ENCODE measurements at places on chromosomes 1 and 21.

DNA sequence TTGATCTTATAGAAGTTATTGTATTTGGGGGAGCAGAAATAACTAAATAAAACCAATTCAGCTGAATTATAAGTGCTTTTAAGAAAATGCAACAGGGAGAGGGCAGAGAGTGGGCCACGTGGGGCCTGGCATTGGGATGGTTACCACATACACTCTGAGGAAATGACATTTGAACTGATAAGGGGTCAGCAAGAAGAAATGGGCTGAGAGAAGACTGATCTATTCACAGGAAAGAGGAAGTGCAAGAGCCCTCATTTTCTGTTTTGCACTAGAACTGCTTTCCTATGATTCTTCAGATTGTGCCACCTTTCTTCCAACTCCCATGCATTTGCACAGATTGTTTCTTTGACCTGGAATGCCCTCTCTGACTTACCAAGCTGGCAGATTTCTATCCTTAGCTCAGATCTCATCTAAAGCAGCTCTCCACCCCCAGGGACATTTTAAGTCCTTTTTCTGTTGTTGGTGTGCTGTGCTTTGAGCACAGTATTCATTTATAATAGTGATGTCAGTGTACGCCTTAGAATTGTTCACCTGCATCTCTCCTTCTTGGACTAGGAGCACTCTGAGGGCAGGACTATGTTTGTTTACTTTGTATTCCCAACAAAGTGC, 115.9 kb downstream of the FGGY start:
- DNase-seq = no peak

DNA sequence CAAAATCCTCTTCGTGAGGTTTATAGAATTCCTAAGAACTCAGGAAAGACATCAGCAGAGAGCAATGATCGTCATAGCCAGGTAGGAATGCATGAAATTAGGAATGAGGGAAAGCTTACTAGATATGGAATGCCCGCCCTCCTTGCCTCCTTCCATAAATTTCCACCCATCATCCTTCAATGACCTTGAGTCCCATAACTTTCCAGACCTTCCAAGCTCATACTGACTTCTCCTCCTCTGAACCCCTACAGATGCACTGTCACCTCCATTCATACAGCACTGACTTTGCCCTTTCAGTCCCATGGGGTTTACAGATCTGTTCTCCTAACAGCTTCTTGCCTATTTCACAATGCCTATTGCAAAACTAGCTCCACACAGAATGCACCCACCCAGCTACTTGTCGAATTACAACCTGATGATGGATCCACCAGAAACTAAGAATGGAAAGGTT, 23.8 kb upstream of the PPP1R15B start:
- DNase-seq = no peak

DNA sequence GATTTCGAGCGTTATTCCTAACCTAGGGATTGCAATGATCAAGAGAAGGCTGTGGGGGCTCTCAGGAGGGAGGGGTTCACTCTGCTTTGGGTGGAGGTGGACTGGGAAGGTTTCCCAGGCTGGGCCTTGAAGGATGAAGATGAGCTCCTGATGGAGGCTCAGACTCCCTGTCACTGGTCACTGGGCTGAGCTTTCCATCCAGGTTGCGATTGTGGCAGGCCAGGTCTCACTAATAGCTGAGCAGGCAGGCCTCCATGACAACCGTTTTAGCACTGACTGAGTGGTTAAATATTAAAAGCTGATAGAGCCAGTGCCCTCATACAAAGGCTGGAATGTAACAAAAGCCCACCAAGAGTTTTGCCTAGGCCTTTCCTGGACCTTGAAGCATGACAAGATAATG, 36.2 kb upstream of the EFCAB14 start:
- DNase-seq = no peak

DNA sequence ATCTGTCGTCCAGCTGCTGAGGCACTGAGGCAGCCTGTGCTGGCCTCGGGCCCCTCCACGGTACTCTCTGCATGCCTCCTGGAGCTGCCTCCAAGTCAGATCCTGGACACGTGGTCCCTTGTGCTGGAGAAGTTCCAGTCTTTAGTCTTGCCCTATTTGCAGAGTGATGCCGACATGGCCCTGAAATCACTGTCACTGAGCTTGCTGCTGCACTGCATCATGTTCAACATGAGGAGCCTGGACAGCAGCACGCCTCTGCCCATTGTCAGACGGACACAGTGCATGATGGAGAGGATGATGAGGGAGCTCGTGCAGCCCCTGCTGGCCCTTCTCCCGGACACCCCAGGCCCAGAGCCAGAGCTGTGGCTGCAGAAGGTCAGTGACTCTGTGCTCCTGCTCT, 10.0 kb downstream of the URB2 start:
- no peak for DNase-seq

DNA sequence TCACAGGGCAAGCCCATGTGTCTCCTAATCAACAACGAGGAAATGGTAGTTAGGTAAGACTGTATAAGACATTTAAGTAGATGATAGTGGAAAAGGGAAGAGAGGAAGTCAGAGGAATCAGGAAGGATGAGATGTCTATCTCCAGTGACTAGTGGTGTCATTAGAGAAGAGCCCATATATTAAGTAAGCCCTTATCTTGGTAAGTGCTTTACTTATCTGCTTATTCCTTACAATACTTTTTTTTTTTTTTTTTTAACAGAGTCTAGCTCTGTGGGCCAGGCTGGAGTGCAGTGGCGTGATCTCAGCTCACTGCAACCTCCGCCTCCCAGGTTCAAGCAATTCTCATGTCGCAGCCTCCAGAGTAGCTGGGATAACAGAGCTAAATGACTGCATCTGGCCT, 29.5 kb downstream of the RNF11 start:
- DNase-seq = no peak

DNA sequence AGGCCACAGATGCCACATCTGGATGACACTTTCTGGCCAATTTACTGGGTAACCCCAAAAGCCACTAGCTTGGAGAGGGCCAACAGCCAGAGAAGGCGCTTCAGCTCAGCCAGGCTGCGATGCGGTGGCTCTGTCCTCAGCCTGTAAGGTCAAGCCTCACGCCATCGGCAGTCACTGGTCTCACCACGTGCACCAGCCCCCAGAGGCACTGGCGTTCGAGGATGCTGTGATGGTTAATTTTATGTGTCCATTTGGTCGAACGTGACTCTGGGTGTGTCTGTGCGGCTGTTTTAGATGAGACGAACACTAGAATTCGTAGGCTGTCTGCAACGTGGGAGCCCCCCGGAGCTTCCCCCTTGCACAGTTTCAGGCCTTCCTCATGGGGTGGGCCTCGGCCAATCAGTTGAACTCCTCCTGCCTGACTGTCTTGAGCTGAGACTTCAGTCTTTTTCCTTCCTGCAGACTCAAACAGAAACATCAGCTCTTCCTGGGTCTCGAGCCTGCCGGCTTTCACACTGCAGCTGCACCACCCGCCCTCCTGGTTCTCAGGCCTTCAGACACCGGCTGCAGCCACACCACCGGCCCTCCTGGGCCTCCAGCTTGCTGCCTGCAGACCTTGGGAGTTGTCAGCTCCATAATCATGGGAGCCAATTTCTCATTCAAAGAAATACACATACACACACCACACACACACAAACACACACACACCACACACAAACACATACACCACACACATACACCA, 41.6 kb upstream of the SLC45A1 start:
- DNase-seq = no peak

GRCh38 chr21:31266241-31266640, 77.8 kb downstream of the TIAM1 start:
- no peak for DNase-seq

DNA sequence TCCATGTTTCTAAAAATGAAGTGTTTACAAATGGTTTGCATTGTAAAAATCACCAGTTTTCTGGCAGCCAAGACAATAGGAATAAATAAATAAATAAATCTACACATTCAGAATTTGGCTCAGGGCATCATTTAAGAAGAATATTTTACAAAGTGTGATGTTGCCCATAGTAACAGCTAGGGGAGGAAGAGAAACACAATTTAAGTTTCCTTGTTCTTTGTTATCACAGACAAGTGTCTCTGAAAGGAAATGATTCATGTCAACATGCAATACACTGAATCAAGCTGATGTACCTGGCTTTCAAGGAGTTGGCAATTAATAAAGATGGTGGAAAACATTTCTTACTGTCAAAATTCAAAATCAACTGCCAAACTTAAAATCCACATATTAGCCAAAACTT, 74.7 kb downstream of the LHX8 start:
- no peak for DNase-seq

GRCh38 chr1:168507231-168507630, 36.6 kb downstream of the XCL2 start:
- DNase-seq = no peak

DNA sequence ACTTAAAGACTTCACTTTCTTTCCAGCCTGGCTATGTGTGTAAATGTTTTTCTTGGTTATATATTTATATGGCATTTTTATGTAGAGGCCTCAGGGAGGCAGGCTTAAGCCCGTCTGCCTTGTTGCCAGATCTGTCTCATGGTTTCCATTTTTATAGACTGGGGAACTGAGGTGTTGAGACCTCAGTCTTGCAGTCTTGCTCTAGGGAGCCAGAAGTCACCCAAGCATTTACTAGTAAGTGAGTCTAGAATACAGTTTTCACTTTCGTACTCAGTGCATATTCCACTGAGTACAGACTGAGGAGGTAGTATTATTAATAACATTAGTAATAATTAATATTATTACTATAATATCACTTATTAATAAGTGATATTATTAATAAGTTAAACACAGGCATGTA, 161.4 kb downstream of the UCK2 start:
- DNase-seq = no peak

DNA sequence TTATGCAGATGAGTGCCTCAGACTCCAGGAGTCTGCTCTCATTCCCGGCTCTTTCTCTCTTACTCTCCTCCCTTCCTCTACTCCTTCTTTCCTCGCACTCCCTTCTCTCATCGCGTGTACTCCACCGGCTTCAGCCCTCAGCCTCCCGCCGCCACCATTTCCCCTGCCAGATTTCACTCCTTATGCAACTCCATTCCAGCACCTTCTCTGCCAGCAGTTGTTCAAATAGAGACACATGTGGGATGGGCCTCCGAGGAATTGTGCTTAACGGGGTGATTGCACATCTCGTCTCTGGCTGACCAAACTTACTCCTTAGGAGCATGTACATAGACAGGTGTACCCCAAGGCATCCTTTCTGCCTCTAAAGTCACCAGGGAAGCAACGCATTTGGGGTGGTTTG, 2.1 kb downstream of the CNTN2 start:
- no peak for DNase-seq
